Astrocyte (in vitro differentiated cells and primary cell): ENCODE measurements at places on chromosomes 4 and X. TPM values are rescaled to one million over a fixed set of nuclear protein-coding genes. Genes with fewer than 3 reads are reported as not detected.

GRCh38 chr4:109945056-109945455 lies 32.4 kb downstream of the EGF start:
- no peaks in the 10 kb centered on the region for H3K36me3 ChIP-seq
- H3K4me3 ChIP-seq: no peak overlapping the region
- H3K27me3 ChIP-seq: no peaks in the 10 kb centered on the region
- DNase-seq: no peak
- H3K27ac ChIP-seq: no peak overlapping the region

- H3K4me1 ChIP-seq: peaks cover 8% of the 10 kb centered on the region
- no peak for DNase-seq
- no peak within 1 kb of the TSS for H3K27ac ChIP-seq
- no peaks in the 10 kb centered on the region for H3K27me3 ChIP-seq
- H3K4me3 ChIP-seq: no peak within 1 kb of the TSS
- no peaks in the 10 kb centered on the region for H3K36me3 ChIP-seq
These were observed at the start of gene ARHGAP4 for GRCh38 chrX:153925739-153926551. ARHGAP4 (minus strand) TSS chrX:153926264; CDS start chrX:153926202, 62 bp downstream.

The MAGEA12 gene
- total RNA-seq: 0.62 and 0.98 TPM in 2 replicates

The DCUN1D4 gene
- 57.4 and 59.0 TPM in 2 replicates for total RNA-seq

The SEL1L3 gene
- total RNA-seq: 24.9 and 32.7 TPM in 2 replicates

The HSFX4 gene
- total RNA-seq: not detected in 2 replicates
